ENCODE measurements at places on chromosomes 1 and 21. TPM values are rescaled to one million over a fixed set of nuclear protein-coding genes. Genes with fewer than 3 reads are reported as not detected.

DNA sequence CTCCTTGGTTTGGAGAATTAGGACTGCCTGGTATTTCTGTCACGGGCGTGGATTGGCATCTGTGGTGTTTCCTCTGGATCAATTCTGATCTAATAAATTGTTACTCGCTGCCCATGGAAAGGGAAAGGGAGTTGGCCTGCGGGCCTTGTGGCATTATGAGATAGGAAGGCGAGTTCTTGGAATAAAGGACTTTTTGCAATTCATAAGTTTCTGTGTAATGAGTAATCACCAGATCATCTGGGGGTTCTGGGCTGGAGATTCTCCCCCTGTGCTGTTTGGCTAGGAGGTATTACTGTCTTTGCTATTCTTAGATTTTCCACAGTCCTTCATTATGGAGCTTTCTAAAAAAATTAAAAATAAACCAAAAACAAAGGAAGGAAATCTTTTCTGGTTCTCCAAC is 315.9 kb downstream of the CAMTA1 start:
- DNase-seq = no peak

The TRIM46 gene
- total RNA-seq = 15.5 TPM

The FNBP1L gene
- total RNA-seq = 0.40 TPM

GRCh38 chr1:156949127-156949526 is 28.7 kb downstream of the LRRC71 start:
- DNase-seq = no peak

The FCRL5 gene
- not detected for total RNA-seq

DNA sequence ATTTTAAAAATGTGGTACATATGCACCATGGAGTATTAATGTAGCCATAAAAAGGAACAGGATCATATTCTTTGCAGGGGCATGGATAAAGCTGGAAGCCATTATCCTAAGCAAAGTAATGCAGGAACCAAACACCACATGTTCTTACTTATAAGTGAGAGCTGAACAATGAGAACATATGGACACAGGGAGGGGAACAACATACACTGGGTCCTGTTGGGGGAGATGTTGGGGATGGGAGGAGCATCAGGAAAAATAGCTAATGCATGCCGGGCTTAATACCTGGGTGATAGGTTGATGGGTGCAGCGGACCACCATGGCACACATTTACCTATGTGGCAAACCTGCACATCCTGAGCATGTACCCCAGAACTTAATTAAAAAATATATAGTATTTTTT is 352.5 kb upstream of the KAZN start:
- DNase-seq = no peak

The KCNA3 gene
- total RNA-seq = 67.0 TPM

- no peak for DNase-seq
Observed at GRCh38 chr1:183424691-183425090, 6.5 kb upstream of the NMNAT2 start.

GRCh38 chr1:53176452-53177208 is 20.0 kb upstream of the CPT2 start:
- no peak for DNase-seq

The RAB25 gene
- total RNA-seq = not detected

Data from activated CD4-positive, alpha-beta T cell treated with anti-CD3 and anti-CD28 coated beads, Interleukin-2, amount 10 ng/mL, durations not matched to agents 7 days and 5 days (primary cell).